ENCODE measurements at places on chromosomes 7 and 10. TPM values are rescaled to one million over a fixed set of nuclear protein-coding genes. Genes with fewer than 3 reads are reported as not detected.

Gene PLCE1
- total RNA-seq: not detected

Gene TAS2R41
- not detected for total RNA-seq

Gene SLIT1
- 2.2 TPM for total RNA-seq

- no peak overlapping the region for H3K27ac ChIP-seq
- H3K36me3 ChIP-seq: no peaks in the 10 kb centered on the region
- H3K4me3 ChIP-seq: no peak overlapping the region
Observed at GRCh38 chr10:1102416-1102815, 46.2 kb downstream of the WDR37 start.

DNA sequence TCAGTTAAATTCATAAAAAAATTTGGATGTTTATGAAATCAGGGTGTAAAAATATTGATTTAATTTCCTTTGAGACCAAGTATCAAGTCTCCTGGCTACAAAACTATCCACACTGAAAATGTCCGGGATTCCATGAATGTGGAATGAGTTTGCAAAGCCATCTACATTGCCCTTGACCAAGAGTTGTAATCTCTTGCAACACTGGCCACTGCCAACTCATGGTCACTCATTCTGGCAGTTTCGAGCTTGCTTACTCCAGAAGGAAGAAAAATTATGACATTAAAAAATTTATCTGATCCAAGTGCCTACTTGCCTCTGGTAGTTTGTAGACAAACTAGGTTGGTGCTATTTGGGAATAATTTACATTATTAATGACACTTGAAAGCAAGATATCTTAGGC, 84.2 kb downstream of the NPY start:
- no peaks in the 10 kb centered on the region for H3K27me3 ChIP-seq
- no peak overlapping the region for H3K27ac ChIP-seq
- H3K4me1 ChIP-seq: no peaks in the 10 kb centered on the region
- no peaks in the 10 kb centered on the region for H3K36me3 ChIP-seq
- no peak for DNase-seq

DNA sequence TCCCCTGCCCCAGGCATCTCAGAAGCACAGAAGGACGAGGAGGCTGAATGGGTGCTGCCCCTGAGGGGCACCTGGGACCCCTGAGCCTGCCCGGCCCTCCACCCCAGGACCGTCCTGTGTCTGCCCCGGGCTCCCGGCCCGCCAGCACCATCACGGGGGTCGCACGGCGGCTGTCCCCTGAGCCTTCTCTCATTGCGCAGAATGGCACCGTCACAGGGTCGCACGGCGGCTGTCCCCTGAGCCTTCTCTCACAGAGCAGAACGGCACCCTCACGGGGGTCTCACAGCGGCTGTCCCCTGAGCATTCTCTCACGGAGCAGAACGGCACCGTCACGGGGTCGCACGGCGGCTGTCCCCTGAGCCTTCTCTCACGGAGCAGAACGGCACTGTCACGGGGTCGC, 31.5 kb downstream of the FAM20C start:
- no peaks in the 10 kb centered on the region for H3K27me3 ChIP-seq
- H3K4me1 ChIP-seq: no peaks in the 10 kb centered on the region
- H3K4me3 ChIP-seq: no peak overlapping the region
- H3K27ac ChIP-seq: no peak overlapping the region

DNA sequence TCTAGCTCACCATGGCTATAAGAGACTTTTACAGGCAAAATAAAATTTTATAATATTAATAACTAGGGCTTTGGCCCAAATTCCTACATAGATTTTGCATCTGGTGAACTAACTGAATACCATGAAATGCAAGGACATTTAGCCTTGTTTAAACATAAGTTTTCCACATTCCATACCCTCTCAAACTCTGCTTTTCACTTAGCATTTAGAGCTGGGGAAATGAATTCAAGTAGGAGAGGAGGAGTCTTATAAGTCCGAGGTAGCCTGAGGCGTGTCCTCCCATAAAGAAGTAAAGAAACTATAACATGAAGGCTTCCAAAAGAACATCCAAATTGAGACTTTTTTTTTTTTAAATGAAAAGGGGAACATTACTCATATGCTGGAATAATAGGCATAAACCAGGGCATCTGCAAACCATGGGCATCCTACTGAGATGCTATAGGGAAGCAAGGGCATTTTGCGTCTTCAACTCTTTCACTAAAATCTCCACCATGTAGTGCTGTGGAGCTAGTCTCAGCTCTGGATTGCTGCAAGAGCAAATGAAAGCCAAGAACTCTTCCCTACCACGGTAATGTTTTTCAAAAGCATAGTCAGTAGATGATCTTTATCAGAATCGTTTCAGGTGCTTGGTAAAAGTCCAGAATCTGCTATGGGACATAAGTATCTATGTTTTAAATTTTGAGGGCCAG, 79.1 kb downstream of the PALS2 start:
- no peaks in the 10 kb centered on the region for H3K27me3 ChIP-seq
- no peak overlapping the region for H3K27ac ChIP-seq
- H3K4me1 ChIP-seq: peaks cover 11% of the 10 kb centered on the region
- DNase-seq: no peak
- H3K36me3 ChIP-seq: no peaks in the 10 kb centered on the region
- H3K4me3 ChIP-seq: 0 out of 2 replicates have a peak overlapping the region, but pooled peaks have one; percentile 46

DNA sequence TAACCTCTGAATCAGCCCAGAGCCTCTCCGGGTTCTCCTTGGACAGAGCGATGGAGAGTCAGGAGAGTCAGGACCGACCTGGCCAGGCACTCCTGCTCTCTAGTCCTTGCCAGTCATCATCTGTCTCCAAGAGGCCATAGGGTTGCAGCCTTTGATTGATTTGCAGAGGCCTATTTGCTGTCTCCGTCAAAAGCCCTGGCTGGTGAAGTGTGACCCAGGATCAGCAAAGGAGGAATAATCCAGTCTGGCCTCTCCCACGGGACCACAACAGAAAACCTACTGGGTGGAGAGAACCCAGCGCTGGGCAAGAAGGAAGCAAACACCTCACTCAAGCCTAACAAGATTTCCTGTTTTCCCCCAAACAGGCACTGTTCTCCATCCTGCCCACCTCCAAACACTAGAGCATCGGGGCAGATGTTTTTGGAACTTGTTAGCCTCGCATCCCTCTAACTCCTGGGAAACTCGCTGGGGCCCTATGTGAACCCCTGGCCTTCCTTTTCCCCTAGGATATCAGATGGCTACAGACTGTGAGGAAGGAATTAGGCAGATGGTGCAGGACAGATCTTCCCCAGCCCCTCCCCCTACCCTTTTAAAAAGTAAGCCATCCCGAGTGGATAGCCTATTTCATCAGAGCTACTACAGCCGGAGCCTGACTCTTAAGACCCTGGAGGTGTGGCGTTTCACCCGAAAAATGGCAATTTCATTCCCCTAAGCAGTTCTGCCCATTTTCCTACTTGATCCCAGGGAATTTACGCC, 54.3 kb downstream of the PODXL start:
- no peak overlapping the region for H3K27ac ChIP-seq
- no peak overlapping the region for H3K4me3 ChIP-seq
- H3K36me3 ChIP-seq: no peaks in the 10 kb centered on the region
- DNase-seq: no peak

DNA sequence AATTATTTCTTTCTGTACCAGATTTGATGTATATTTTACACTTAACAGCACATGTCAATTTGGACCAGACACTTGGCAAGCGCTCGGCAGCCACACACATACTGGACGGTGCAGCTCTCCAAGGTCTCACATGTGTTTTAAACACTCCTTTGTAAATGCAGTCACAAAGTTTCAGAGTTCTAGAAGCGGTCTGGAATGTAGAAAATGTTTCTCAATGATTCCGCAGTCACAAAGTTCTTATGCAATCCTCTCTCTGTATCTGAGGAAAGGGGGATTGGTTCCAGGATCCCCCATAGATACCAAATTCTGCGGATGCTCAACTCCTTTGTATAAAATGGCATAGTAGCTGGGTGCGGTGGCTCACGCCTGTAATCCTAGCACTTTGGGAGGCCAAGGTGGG, 253.0 kb upstream of the GRB10 start:
- no peak overlapping the region for H3K27ac ChIP-seq
- DNase-seq: no peak
- no peaks in the 10 kb centered on the region for H3K36me3 ChIP-seq
- H3K27me3 ChIP-seq: no peaks in the 10 kb centered on the region
- H3K4me1 ChIP-seq: no peaks in the 10 kb centered on the region

GRCh38 chr10:62594093-62594520, 210.4 kb upstream of the ADO start:
- no peaks in the 10 kb centered on the region for H3K36me3 ChIP-seq
- peak; percentile 80 for DNase-seq
- H3K27me3 ChIP-seq: no peaks in the 10 kb centered on the region
- peaks cover 7% of the 10 kb centered on the region for H3K4me1 ChIP-seq

DNA sequence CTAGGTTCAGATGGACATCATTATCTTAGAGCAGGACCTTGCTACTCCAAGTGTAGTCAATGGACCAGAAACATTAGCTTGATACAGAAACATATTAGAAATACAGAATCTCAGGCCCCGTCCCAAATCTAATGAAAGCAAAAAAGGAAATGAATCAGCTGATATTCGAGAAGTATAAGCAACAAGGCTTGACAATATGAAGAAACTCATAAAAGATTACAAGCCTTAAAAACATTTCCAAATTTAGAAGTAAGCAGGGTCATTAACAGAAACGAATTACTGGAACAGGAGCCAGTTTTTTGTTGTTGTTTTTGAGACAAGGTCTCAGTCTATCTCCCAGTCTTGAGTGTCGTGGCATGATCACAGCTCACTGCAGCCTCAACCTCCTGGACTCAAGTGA, 40.5 kb upstream of the GSAP start:
- H3K27ac ChIP-seq: no peak overlapping the region
- no peaks in the 10 kb centered on the region for H3K4me1 ChIP-seq
- H3K27me3 ChIP-seq: no peaks in the 10 kb centered on the region
- H3K36me3 ChIP-seq: no peaks in the 10 kb centered on the region

GRCh38 chr7:47622946-47623640, 41.2 kb upstream of the TNS3 start:
- peaks cover 76% of the 10 kb centered on the region for H3K4me1 ChIP-seq
- no peak for DNase-seq

DNA sequence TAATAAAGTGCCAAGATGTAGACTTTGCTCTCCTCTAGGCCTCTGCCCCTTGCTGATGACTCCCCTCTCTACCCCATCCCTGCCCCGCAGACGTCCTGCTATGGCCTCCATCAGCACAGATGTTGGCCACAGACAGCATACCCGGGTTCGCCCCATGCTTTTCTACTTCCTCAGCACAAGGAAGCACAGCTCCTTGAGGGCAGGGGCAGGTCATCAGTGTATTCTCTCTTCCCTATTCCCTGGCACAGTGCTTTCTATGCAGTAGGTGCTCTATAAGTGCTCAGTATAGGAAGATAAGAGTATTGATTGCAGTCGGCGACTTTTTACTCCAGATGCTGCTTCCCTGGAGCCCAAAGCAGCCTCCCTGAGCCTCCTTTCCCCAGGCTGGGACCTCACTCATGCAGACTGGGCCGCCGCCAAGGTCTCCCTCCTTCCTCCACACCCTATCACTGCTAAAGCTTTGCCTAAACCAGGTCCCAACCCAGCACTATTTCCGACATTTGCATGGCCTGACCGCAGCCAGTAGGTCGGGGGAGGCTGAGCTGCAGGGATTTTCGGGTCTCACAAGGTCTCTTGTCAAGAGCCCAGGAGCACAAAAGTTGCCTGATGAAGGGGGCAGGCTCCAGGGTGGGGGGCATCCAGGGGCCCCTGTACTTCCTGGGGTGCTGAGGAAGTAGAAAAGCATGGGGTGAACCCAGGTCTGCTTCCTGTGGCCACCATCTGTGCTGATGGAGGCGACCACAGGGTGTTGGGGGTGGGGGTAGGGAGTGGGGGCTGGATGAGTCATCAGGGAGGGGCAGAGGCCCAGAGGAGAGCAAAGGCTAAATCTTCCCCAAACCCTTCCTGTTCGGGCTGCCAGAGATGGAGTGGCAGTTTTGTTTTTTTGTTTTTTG, 8.0 kb downstream of the CALHM3 start:
- peak overlapping the region; percentile 57 for H3K4me3 ChIP-seq
- H3K27me3 ChIP-seq: no peaks in the 10 kb centered on the region
- H3K27ac ChIP-seq: peak overlapping the region; percentile 91
- peaks cover 54% of the 10 kb centered on the region for H3K4me1 ChIP-seq

GRCh38 chr10:128867819-128868218, 599.2 kb upstream of the MGMT start:
- no peaks in the 10 kb centered on the region for H3K36me3 ChIP-seq
- H3K4me3 ChIP-seq: no peak overlapping the region
- H3K4me1 ChIP-seq: no peaks in the 10 kb centered on the region
- no peak for DNase-seq

- H3K4me1 ChIP-seq: no peaks in the 10 kb centered on the region
- no peak for DNase-seq
- no peaks in the 10 kb centered on the region for H3K36me3 ChIP-seq
- no peaks in the 10 kb centered on the region for H3K27me3 ChIP-seq
- H3K4me3 ChIP-seq: no peak overlapping the region
- H3K27ac ChIP-seq: no peak overlapping the region
Observed at GRCh38 chr10:122181876-122182275, 89.2 kb upstream of the BTBD16 start.

DNA sequence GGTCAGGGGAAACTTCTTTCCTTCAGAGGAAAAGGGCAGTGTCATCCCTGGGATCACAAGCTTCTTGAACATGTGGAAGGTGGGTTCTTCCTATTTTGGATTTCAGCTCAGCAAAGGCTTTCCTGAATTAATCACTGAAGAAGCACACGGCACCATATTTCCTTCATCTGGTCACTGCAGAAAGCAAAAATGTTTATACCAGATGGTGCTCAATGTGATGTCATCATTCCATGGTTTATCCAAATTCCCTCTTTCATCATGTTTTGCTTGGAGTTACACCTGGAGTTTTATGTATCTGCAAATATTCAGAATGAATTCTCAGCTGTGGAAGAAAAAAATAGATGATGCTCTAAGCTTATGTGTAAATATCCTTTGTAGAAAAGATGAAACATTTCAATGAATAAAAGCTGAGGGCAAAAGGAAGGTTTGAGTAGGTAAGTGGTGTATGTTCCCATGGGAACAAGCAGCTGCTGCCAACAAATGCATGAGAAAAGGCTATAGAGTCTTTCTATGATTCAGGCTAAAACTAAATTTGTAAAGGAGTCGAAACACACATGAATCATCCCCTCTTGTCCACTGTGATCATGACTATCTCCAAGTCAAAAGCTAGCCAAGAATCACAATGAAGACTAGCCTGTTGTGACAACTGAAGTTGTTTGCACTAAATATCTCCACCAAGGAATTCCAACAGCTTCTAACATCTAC, 26.9 kb upstream of the BPGM start:
- H3K4me3 ChIP-seq: no peak overlapping the region
- DNase-seq: no peak
- H3K36me3 ChIP-seq: no peaks in the 10 kb centered on the region

DNA sequence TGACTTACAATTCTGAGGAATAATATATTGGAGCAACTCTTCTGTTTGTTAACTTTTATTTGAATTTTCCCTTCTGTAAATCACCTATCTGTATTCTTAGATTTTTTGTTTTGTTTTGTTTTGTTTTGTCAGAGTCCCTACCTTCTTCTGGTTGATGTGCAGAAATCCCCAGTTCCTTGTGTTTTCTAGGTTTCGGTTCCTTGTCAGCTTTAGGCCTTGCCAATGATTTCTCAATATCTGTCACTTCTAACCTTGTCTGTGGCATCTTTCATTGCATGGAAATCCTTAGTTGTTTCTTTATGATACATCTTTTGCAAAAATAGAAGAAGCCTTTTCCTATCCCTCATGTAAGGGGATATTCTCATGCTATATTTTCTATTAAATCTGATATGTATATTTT, 21.7 kb upstream of the ST8SIA6 start:
- no peak overlapping the region for H3K4me3 ChIP-seq
- no peak for DNase-seq
- no peaks in the 10 kb centered on the region for H3K27me3 ChIP-seq
- H3K27ac ChIP-seq: no peak overlapping the region
- H3K36me3 ChIP-seq: no peaks in the 10 kb centered on the region
